AML-193 (cell line): ENCODE measurements at places on chromosomes 7 and 10.

- no peak for DNase-seq
These were observed 32.7 kb upstream of the HHEX start for GRCh38 chr10:92657024-92657423.

- no peak for DNase-seq
These were observed 15.9 kb downstream of the SH3PXD2A start for GRCh38 chr10:103839519-103839871.

DNA sequence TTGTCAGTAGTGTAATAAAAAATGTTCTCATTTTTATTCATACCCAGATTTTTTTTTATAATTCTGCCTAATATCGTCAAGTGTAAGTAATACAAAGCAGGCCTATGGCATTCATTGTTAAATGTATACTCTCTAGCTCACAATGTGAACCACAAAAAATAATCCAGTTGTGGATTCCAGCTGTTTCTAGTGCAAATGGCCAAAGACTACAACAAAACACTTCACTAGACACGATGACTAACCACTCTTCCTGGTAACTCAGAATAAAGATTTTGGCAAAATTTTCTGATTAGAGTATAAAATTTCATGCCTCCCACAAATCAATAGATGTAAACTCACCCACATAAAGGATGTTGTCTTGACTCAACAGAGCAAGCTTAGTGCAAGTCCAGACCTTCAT lies 396.6 kb downstream of the DGKB start:
- DNase-seq = no peak

DNA sequence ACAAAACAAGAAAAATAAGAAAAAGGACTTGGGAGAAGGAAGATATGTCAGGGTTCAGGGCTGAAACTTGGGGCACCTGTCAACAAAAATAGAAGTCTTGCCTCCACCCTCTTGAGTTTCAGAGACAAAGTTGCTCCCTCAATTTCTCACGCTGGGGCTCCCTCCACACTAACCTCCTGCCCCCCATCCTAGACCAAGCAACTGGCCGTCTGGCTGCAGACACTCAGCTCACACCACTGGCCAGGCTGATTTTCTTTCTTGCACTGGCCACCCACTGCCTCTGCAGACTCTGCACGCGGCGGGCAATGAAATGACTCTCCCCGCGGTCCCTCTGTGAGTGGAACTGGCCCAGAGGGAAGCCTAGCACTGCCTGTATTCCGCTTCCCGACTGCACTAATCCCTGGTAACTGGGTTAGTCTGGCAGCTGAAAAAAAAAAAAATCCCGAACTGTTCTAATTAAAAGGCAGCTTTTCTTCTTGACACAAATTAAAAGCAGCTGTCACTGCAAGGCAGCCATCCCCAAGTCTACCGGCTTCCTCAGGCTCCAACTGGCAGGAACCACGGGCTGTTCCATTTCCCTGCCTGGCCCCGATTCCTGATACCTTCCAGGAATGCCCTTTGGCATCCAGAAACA lies 83.5 kb downstream of the SPDYE5 start:
- DNase-seq = no peak

GRCh38 chr7:158016180-158017097 lies 571.2 kb downstream of the PTPRN2 start:
- DNase-seq = no peak

- DNase-seq = no peak
These were observed 595.5 kb downstream of the INHBA start for GRCh38 chr7:41107330-41107937.

- DNase-seq = no peak
These were observed 60.5 kb downstream of the PON1 start for GRCh38 chr7:95263785-95264362.

DNA sequence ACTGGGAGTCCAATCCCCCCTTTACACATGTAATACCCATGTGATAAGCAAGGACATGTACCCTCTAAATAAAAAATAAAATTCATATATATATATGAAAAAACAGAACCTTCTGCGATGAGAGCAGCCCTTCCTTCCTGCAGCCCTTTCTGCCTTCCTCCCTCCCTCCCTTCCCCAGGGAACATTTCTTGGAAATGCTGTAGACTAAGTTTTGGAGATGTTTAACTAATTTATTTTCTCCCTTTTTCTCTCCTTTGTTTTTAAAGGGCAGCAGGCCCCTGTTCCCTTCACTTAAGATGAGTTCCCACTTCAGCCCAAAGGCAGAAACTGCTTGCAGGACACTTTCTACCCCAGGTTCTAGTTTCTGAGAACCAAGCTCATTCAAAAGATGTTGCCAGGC lies 179.2 kb downstream of the FRMD4A start:
- no peak for DNase-seq

DNA sequence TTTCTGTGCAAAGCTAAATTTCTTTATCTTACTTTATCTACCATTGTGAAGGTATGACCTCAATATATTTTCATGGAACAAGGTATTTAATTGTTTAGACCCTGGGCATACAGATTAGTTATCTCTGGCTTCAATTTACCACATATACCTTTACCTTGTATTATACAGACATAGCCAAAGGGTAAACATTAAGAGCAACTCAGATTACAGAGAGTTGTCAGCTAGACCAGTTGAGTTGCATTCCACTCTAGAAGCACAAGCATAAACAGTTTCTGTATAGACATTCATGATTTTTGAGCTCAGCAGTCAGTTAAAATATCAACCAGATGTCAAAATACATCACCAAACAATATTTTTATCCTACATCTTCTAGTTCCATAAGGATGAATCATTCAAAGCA lies 857.3 kb upstream of the ZWINT start:
- no peak for DNase-seq

GRCh38 chr10:2790396-2791188 lies 276.8 kb upstream of the PFKP start:
- no peak for DNase-seq

DNA sequence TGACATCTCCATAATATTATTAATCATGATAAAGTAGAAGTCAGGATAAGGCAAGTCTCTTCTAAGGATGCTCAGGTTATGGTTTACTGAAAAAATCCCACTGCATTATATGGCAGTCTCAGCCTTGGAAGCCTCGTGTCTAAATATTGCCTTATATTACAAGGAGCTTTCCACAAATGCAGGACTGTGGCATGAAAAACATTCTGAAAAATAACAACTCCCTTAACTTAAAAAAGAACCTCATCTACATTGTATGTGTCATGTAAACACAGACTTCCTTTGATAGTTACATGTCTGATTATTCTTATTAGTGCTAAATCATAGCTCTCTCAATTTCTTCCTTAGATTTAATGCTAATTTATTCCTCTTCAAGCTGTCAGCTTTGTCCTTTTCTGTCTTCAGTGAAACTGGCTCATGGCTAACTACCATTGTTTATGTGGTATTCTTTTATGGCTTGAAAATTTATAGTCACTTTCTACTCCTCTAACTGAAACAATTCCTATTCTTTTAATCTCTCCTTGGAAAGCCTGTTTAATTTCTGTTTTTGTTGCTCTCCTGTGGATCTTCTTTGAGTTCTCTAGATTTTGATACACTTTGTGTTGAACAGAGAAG lies 156.1 kb downstream of the KIF20B start:
- DNase-seq = no peak

GRCh38 chr7:27665531-27665930 lies 2.8 kb upstream of the HIBADH start:
- no peak for DNase-seq

DNA sequence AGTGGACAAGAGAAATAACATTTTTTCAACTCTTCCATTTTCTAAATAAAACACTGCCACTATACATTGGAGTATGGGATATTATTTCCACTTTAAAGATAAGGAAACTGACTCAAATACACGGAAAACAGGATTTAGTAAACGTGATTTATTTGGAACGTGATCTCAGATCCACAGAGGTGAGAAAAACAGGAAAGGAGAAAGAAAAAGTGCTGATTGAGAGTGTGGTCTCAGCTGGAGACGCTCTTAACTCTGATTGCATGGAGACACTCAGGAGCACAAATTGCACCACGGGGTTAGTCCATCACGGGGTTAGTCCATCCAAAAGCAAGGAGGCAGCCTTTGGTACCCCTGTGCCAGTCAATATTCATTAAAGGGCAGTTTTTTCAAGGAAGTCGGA lies 142.5 kb downstream of the GNAT3 start:
- no peak for DNase-seq

GRCh38 chr10:110762849-110763211 lies 108.9 kb upstream of the PDCD4 start:
- no peak for DNase-seq

DNA sequence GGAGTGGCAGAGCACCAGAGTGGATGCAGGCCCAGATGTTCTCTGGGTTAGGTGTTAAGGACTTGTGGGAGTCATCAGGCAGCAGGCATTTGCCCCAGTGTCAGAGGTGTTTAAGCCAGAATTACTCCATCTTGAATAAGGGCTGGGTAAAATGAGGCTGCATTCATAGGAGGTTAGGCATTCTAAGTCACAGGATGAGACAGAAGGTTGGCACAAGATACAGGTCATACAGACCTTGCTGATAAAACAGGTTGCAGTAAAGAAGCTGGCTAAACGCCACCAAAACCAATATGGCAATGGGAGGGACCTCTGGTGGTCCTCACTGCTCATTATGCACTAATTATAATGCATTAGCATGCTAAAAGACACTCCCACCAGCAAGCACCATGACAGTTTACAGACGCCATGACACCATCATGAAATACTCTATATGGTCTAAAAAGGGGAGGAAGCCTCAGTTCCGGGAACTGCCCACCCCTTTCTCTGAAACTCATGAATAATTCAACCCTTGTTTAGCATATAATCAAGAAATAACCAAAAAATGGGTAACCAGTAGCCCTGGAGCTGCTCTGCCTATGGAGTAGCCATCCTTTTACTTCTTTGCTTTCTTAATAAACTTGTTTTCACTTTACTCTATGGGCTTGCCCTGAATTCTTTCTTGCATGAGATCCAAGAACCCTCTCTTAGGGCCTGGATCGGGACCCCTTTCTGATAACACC lies 882 bp upstream of the LRRC61 start:
- DNase-seq = peak; percentile 46

- DNase-seq = no peak
These were observed 3.2 kb upstream of the CREB5 start for GRCh38 chr7:28408960-28409715.

DNA sequence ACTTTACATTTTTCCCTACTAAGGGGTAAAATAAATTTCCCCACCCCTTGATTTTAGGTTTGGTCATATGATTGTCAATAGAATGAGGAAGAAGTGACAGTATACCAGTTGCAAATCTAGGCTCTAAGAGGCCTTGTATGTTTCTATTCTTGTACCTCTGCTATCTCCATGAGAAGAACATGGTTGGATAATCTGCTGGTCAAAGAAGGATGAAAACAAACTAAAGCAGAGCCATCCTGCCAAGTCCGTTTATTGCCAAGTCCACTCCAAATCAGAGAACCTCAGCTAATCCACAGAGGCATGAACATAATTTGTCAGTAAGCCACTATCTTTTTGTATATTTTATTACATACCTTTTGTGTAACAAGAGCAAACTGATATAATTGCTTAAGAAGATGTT lies 98.0 kb downstream of the CRPPA start:
- DNase-seq = no peak

DNA sequence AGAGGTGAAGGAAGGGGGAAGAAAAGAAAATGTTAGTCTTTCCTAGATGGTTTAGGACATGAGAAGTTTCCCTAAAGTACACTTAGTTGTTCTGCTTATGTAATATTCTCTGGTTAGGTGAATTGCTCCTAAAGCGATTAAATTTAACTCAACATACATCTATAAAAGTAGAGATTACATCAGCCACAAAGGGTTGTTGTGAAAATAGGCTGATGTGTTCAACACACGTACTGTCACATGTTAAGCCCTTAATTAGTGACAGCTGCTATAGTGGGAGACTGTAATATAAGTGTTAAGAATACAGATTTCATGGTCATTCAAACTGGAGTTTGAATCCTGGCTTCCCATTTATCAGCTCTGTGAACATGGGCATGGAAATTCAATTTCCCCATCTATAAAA lies 12.8 kb downstream of the HECTD2 start:
- DNase-seq = no peak

- no peak for DNase-seq
These were observed 616.2 kb downstream of the DNAJB6 start for GRCh38 chr7:157952841-157953645.

DNA sequence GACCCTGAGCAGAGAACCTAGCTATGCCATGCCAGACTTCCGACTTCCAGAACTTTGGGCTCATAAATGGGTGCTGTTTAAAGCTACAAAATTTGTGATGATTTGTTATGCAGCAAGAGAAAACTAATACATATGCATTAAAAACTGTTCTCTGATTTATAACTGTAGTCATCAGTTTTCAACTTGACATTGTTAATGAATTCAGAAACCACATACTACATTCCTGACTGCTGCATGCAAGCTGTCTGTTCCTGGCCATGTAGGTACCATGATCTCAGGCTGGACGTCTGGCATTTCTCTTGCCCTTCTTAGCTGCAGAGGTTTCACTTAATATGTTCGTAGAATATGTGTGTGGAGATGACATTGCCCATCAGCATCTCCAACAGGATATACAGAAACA lies 28.4 kb downstream of the MKX start:
- DNase-seq = no peak

GRCh38 chr7:8515640-8516185 lies 82.3 kb downstream of the NXPH1 start:
- no peak for DNase-seq

DNA sequence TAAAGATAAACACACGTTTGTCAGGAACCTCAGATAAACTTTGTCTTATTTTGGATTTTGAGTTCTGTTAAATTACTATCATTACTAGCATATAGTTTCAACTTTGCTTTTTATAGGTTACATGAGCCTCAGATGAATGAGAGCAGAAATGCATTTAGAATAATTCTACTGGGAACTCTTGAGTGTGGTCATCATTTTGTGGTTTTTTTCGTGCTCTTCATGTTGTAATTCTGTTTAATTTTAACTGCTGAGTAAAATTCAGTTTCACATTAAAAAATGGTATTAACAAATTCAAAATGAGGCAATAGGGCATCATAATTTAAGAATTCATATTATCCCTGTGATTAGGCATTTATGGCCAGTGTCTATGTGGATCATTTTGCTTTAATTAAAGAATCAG lies 72.9 kb downstream of the GNAI1 start:
- DNase-seq = no peak

DNA sequence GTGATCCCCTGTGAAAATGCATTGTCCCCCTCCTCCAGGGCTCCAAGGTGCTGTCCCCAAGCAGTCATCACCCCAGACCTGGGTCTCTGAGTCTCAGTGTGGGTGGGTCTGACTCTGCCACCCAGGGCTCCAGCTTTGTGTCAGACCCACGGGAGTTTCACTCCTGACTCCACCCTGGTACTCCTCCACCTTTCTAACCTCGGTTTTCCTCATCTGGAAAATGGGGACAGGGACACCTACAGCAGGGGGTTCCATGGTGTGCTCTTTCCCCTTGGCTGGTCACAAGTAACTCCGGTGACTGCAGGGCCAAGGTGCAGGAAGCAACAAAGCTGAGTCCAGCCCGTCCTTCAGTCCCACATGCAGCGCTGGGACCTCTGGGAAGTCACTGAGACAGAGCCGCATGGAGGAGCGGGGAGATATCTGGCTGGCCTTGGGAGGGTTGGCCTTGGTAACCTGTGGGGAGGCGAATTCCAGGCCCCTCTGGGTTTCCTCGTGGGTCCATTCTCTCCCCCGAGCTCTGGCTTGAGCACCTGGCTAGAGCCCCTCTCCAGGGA lies 41.8 kb upstream of the RABGEF1 start:
- no peak for DNase-seq

GRCh38 chr7:105831824-105832535 lies 44.4 kb downstream of the ATXN7L1 start:
- DNase-seq = no peak

GRCh38 chr10:74589226-74589673 lies 237.2 kb upstream of the KAT6B start:
- no peak for DNase-seq
